Anterior cingulate cortex (tissue), 58 donors: ENCODE measurements at places on chromosomes 6 and 20.

DNA sequence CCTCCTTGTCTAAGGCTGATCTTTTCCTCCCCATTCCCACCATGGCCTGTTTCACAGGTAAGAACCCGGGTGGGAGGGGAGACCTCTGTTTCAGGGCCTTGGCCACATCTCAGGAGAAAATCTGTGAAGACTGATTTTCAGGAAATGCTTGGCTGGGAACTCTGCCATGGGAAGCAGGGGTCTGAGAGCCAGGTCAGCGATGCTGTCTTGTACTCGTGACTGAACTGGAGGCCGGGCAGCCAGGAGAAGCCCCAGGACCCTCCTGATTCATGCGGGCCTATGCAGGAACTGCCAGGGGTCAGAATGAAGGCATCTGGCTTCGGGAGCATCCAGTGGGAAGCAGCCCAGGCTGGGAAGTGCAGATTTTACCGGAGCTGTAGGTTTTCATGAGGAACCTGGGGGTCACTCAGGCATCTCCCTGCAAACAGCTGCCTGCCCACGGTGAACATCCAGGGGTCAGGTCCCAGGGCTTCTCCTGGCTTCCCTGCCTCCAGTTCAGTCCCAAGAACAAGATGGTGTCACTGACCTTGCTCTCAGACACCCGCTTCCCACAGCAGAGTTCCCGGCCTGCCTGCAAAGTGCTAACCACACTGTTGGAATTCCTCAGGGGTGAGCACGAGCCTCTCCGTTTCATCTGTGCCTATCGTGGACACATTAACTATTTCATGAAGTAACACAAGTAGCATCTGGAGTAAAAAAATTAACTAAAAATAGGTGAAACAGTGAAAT, 90.2 kb upstream of the SULF2 start:
- no peak for DNase-seq

DNA sequence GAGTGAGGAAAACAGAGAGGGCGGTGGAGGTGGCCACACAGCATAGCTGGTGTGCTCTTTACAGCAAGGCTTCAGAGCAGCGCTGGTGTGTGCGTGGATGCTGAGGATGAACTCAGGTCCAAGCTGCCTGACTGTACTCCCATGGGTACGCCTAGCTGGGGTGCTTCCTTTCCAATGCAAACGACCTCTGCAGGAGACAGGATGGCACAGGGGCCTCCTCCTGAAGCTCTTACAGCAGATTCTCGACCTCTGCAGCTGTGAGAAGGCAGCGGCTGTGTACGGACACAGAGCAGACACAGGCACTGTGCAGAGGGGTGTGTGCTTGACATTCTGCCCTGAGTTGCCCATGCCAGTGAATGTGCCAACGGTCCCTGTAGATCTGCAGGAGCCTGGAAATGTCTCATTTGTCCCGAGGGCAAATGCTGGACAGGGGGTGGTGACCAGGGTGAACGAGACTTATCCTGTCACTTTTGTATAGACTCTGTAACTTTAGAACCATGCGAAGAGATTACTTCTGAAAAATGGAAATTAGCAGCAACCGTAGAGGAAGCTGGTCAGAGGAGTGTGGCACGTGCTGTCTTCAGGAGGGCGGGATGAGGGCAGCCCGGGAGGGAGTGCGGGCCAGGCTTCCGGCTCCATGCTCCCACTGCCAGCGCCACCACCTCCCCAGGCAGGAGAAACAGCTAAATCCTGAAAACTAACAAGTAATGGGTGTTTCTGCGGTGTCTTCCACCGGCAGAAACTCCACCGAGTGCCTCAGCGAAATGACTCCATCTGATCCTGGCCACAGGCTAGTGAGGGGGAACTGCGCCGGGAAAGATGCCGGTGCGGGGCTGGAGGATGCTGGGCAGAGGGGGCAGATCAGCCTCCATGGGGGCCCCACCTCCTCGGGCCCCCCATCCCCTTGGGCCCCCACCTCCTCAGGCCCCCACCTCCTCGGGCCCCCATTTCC, 120.9 kb upstream of the RPS6KA2 start:
- no peak for DNase-seq

DNA sequence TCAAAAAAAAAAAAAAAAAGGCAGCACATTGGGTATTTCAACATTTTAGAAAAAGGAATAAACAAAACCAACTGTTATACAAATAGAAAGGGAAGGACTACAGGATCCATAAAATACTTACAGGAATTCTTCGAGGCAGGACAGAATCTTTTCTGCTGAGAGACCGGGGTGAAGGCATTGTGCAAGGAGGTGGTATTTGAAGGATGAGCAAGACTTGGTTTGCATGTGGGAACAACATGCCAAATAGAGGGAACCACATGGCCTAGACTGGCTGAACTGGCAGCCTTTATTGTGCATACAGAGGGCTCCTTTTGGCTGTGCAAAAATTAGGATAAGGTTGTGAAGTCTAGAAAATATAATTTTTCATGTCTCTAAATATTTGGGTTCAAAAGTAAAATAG, 62.9 kb downstream of the SCAND1 start:
- no peak for DNase-seq

DNA sequence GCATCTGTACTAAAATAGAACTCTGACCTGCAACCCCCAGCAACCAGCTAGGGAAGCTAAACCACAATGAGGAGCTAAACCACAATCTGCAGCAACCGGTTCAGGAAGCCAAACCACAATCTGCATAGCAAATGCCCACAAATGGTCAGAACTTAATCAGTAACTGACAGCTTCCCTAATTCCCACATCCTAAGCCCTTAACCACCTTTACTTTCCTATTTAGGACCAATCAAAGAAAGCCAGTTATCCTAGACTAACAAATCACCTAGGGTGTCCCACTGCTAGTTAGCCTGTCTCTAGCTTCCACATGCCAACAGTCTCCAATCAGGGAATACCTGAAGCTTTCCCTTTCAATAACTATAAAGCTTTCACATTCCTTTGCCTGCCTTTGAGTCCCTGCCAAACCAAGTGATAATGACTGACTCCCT, 424.6 kb upstream of the PTCHD4 start:
- no peak for DNase-seq

DNA sequence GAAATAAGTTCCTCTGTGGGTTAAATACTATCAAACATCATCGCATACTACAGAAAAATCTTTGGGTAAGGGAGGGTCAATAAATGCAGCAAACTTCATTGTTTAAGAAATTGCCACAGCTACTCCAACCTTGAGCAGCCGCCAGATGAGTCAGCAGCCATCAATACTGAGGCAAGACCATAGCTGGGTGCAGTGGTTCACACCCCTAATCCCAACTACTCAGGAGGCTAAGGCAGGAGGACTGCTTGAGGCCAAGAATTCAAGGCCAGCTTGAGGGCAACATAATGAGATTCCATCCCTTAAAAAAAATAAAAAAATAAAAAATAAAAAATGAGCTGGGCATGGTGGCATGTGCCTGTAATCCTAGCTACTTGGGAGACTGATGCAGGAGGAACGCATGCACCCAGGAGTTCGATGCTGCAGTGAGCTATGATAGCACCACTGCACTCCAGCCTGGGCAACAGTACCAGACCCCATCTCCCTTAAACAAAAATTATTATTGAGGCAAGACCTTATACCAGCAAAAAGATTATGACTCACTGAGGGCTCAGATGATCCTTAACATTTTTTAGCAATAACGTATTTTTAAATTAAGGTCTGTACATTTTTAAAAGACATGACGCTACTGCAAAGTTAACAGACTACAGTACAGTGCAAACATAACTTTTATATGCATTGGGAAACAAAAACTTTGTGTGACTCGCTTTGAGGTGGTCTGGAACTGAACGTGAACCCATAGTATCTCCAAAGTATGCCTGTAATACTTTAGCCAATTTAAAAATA, 8.8 kb downstream of the SRPK1 start:
- DNase-seq, result no peak

DNA sequence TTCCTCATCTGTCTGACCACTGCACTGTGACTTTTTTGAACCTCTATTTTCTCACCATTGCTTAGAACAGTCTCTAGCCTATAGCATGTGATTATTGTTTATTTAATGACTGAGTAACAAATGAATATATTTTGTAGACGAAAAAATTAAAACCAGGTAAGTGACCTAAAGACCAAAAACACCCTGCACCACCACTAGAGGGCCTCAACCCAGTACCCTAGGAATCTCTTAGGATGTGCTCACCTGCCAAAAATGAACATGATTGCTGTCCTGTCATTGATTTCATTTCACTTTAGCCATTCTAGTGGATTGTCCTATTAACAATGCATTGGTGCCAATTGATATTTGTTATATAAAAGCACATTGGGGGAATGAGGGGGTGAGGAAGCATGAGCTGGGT, 199.1 kb downstream of the COL9A1 start:
- no peak for DNase-seq

- no peak for DNase-seq
Measured at GRCh38 chr6:170405311-170405975, 98.9 kb downstream of the FAM120B start.

GRCh38 chr6:146871611-146872425, 273.0 kb downstream of the ADGB start:
- DNase-seq, result no peak

GRCh38 chr6:153425536-153425935, 294.5 kb upstream of the RGS17 start:
- DNase-seq, result no peak
